ENCODE measurements at places on chromosomes 11 and 22. TPM values are rescaled to one million over a fixed set of nuclear protein-coding genes. Genes with fewer than 3 reads are reported as not detected.

The E2F8 gene
- 0.21 TPM for total RNA-seq

DNA sequence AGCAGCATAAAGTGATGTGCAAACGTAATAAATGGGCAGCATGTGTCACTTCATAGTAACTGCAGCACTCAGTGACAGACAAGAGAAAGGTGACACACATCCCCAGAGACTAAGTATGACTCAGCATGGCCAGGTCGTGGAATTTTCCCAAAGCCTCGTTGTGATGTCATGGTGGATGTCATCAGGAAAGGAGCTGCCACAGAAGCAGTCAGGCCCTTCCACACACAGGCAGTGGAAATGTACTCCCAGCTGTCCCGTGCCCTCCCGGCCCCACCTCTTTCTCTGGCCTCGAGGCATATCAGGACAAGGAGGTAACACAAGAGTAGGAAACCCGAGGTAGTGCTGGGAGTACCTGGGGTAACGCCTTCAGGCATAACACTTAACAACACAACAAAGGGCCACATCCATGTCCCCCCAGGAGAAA lies 8.1 kb downstream of the PC start:
- DNase-seq: no peak

DNA sequence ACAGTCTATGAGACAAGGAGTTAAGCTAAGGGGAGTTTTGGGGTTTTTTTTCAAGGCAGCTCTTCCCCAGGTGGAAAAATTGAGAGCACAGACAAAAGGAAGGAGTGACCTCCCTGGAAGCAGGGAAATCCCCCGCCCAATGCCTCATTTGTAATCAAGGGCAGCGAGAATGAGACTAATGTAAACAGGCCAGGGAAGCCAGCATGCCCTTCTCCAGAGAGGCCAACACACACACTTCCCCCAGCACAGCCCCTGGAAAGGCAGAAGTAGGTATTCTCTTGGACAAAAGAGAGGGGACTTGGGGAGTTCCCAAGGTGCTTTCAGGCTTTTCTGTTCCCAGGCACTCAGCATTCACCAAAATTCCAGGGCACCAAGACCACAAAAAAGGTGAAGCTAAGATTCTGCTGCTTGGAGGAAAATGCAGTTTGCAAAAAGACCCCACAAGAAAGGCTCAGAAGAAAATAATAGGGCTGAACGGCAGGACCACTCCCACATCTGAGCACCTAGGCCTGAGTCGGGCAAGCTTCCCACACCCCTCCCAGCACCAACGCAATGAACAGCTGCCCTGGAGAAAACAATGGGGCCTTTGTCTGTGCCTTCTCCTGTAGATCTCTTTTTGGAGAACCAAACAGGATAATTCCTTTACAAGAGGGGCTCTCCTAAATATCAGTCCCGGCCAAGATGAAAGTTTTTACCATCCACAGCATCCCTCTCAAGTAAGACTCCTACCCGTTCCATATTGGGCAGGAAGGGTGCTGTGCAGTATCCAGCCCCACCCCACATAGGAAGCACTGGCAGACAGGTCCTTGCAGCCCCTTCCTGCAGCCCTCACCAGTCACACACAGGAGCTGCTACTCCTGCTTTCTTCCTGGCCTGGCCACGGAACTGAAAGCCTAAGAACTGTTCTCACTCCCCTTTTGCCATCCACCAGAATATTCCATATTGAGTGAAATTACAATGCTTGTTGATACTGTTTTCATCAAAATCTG lies 70.7 kb upstream of the AKIP1 start:
- no peak for DNase-seq

- no peak for DNase-seq
These were observed 401.0 kb downstream of the LARGE1 start for GRCh38 chr22:33519071-33519973.

- DNase-seq: peak; percentile 71
These were observed 684 bp downstream of the TNFRSF13C start for GRCh38 chr22:41925783-41926460.

GRCh38 chr11:71198141-71198822 lies 54.1 kb downstream of the SHANK2 start:
- DNase-seq: no peak

Data from T-helper 17 cell (primary cell).